H9 (cell line): ENCODE measurements at places on chromosomes 5 and 9. TPM values are rescaled to one million over a fixed set of nuclear protein-coding genes. Genes with fewer than 3 reads are reported as not detected.

GRCh38 chr5:140172483-140172882, 2.5 kb upstream of the CYSTM1 start:
- DNase-seq, result no peak

DNA sequence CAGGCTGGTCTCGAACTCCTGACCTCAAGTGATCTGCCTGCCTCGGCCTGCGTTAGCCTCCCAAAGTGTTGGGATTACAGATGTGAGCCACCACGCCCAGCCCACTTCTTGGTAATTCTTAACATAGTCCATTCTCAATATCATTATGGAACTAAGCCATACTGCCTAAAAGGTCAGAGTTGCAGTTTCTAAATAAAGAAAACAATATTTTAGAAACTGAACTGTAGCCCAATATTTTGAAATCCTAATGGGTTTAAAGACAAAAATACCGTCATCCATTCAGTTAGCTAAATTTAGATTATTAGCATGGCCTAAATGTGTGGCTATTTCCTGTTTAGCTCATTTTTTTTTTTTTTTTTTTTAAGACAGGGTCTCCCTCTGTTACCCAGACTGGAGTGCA, 99.5 kb downstream of the USP20 start:
- no peak for DNase-seq

GRCh38 chr5:93576994-93577853, 3.8 kb downstream of the NR2F1-AS1 start:
- DNase-seq, result no peak

GRCh38 chr5:3325201-3325971, 270.2 kb upstream of the IRX1 start:
- DNase-seq, result no peak

GRCh38 chr9:32579706-32580331, 6.9 kb upstream of the NDUFB6 start:
- DNase-seq, result peak; percentile 59

- no peak for DNase-seq
Measured at GRCh38 chr9:134165357-134166315, 1.3 kb upstream of the RNU6ATAC start.

- DNase-seq, result no peak
Measured at GRCh38 chr9:1235650-1236049, 185.5 kb downstream of the DMRT2 start.

- DNase-seq, result no peak
Measured at GRCh38 chr5:39370555-39371366, 6.5 kb upstream of the C9 start.

GRCh38 chr5:87361031-87361445, 51.7 kb downstream of the CCNH start:
- no peak for DNase-seq

DNA sequence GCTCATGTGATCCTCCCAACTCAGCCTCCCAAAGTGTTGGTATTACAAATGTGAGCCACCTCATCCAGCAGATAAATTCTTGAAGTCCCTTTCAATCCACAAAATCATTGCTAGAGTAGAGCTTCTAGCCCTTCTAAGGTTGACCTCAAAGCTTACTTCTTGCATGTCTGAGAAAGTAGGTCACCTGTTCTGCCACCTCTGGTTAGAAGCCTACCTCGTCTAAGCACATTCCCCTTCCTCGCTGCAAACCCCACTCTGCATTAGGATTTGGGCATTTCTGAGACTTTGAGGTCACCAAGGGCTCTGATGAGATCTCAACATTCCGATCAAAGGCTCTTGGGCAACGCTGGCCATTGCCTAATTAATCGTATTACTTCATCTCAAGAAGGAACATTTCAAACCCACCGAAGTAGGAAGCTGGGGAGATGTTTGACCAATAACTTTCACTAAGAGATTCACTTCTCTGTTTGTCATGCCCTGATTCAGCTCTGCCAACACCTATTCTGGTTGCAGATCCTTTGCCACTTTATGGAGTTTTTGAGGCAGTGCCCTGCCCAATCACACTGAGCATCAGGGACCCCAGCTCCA, 8.6 kb downstream of the ADAM19 start:
- no peak for DNase-seq

GRCh38 chr9:77375956-77376532, 198.7 kb downstream of the VPS13A start:
- DNase-seq, result no peak

- no peak for DNase-seq
Measured at GRCh38 chr5:32496104-32496503, 51.6 kb upstream of the ZFR start.

The JADE2 gene
- 99.7 and 101 TPM in 2 replicates for total RNA-seq

The RNF130 gene
- total RNA-seq, result 76.4 and 80.0 TPM in 2 replicates

The NMUR2 gene
- 0.11 TPM in 1 of 2 replicates, not detected in the other for total RNA-seq
